ENCODE measurements at places on chromosomes 4 and X.

DNA sequence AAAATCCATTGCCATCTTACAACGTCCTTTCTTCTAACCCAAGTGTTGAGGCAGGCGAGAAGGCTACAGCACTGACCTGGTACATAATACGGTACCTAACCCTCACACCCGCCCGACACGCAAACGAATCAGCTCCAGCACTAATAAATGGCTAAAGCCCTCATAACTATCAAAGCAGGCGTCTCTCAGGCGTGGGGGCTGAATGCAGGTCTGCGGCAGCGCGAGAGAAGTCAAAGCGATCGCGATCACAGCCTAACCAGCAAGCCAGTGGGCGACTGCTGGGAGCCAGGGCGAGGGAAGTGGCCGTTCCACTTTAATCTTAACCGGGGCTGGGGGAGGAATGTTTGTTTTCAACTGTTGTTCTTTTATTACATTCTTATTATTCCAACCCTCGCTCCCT lies 1.5 kb downstream of the CDX4 start:
- DNase-seq: no peak

GRCh38 chr4:159706704-159707103 lies 603.8 kb downstream of the RAPGEF2 start:
- no peak for DNase-seq

DNA sequence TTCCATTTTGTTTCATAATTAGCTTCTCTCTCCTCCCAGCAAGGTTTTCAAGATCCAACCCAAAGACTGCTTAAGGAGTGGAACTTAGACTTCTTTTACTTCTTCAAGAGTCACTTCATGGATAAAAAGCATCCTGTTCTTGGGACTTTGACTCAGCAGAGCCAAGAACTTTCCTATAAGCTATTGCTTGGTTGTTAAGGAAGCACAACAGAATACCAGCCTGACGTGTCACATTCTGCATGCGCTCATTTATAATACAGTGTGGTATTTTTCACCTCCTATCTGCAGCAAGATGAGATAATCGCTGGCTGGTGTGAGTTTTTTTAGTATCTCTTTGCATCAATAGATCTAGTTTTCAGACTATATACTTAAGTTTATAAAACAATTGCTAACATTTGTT lies 152.1 kb downstream of the PALLD start:
- no peak for DNase-seq

DNA sequence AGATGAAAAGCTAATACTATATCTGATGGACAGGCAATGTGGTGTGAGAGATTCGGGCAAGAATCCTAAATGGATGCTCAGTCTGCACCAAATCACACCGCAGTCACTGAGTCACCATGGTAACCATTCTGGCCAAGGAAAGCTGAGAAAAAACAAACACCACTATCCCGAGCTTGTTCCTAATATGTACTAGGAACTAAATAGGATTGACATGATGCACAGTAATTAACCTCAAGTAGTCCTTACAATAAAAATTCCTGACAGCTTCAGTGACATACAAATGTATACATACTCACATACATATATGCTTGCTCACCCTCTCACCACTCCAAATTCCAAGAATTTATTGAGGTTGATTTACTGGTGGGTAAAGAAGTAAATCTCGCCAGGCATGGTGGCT lies 1.1 kb upstream of the RAB40A start:
- DNase-seq: no peak

DNA sequence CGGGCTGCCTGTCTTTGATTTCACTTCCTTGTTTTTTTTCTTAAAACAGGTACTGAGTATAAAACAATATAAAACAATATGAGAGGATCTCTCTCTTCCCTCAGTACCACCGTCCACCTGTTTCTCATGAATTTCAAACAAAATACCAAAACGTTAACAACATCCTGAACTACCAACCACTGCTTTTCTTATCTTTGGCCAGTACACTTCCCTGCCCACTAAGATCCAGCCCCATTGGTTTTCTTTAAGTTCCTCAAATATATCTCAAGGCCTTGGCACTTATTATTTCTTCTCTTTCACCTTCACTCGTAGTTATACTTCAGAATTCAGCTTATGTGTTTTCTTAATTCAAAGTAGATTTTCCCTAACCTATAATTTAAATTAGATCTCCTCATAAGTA lies 370.2 kb upstream of the GRIA3 start:
- DNase-seq: no peak
